ENCODE measurements at places on chromosomes 3 and 15. TPM values are rescaled to one million over a fixed set of nuclear protein-coding genes. Genes with fewer than 3 reads are reported as not detected.

Gene NR1I2
- 0.11 TPM for polyA plus RNA-seq

Gene LINGO1
- polyA plus RNA-seq: 3.7 TPM

Gene SEMA3G
- polyA plus RNA-seq: 28.5 TPM

Gene SLC28A1
- 0.04 TPM for polyA plus RNA-seq

Gene CHDH
- 0.49 TPM for polyA plus RNA-seq

Gene ZNF662
- 5.1 TPM for polyA plus RNA-seq

Gene OSTN
- 0.06 TPM for polyA plus RNA-seq

Gene TMEM266
- polyA plus RNA-seq: 0.11 TPM

Gene NANOGP8
- polyA plus RNA-seq: not detected

Gene ESYT3
- 2.4 TPM for polyA plus RNA-seq
